SJSA1 (cell line): ENCODE measurements at places on chromosomes 12 and 14. TPM values are rescaled to one million over a fixed set of nuclear protein-coding genes. Genes with fewer than 3 reads are reported as not detected.

GRCh38 chr12:117521346-117521745 is 159.9 kb upstream of the NOS1 start:
- no peak for DNase-seq

The EML5 gene
- 0.03 TPM in 1 of 2 replicates, not detected in the other for total RNA-seq

DNA sequence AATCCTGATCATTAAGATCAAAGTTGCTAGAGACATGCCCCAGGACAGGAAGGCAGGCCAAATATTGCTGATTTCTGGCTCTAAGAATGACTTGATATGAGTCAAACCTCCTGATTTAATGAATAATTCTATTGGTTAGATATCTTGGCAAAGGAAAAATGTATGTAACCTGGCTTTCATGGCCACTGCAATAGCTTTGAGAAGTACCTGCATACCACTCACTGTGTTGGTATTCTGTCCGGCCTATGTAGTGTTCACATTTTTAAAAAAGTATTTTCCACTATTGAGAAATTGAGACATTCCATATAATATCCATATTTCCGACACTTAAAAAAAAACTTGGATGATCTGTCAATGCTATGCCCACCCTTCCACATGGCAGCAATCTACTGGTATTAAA is 283.1 kb upstream of the SOX5 start:
- DNase-seq = no peak

DNA sequence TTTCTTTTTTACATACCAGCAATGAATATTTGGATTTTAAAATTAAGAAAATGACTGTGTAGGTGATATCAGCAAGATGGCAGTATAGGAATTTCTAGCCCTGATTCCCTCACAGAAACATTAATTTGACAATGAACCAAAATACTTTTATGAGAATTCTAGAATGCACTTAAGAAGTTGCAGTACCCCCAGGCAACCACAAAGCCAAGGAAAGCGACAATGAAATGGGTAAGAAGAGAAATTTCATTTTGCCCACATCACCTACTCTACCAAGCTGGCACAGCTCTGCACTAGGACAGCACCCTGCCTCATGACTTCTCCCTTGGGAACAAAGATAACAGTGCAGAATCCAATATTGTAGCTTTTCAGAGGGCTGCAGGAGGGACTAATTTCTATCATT is 6.6 kb downstream of the OR9K2 start:
- DNase-seq = no peak

The SLC39A2 gene
- not detected in 2 replicates for total RNA-seq

DNA sequence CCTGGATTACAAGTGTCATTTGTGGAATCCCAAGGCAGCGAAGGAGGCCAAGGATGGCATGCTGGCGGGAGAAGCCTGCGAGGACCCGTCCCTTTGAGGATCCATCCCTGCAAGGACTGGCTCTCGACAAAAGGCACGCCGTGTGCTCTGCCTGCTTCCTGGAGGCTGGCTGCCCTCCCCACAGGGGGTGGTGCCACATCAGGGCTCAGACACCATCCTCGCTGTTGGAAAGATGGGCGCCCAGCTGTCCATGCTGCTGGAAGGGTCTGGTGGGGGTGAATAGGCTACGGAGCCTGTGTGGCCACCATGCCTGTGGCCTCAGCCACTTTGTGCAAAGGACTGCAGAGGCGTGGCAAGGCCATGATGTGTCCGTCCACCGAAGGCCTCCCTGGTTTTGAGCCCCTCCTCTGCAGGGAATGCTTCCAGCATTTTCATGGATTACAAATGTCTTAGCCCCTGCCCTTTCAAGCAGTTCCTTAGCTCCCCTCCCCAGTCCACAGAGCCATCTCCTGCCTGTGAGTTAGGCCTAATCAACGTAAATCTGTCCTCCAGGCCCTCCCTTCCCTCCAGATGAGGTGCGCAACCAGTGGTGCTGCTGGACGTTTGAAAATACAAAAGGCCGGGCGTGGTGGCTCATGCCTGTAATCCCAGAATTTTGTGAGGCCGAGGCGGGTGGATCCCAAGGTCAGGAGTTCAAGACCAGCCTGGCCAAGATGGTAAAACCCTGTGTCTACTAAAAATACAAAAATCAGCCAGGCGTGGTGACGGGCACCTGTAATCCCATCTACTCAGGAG is 22.1 kb downstream of the ZBTB42 start:
- DNase-seq = no peak

DNA sequence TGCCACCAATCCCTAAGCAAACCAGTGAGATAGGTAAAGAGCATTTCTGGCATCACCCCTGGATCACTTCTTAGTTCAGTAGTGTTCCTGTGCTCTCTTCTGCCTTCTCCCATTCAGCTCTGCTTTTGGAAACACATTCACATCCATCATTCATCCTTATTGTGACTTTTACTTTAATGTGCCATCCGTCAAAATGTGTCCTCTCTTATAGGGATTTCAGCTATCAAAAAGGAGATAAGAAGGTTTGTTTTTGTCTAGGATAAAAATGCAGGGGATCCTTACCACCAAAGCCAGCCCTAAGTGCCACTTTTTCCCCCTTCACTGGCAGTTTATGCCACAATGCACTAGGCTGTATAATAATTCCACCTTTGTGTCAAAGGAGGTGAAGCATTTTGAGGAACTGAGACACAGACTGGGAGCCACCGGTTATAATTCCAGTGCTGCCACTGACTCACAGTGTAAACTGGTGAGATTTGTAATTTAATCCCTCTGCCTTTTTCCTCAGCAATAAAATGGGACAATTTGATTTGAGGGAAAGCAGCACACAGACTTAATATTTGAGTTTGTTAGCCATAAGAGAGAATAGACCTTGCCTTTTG is 158.6 kb downstream of the PAX9 start:
- DNase-seq = no peak

The LRFN5 gene
- total RNA-seq = not detected in 2 replicates

The ARF3 gene
- total RNA-seq = 57.7 and 64.5 TPM in 2 replicates

The MYBPC1 gene
- 0.47 TPM in 1 of 2 replicates, not detected in the other for total RNA-seq

The CLEC4D gene
- not detected in 2 replicates for total RNA-seq

GRCh38 chr12:132458846-132459641 is 30.9 kb upstream of the FBRSL1 start:
- no peak for DNase-seq

The TAS2R30 gene
- 1.6 and 1.8 TPM in 2 replicates for total RNA-seq

The NXPH4 gene
- 0.13 TPM in 1 of 2 replicates, not detected in the other for total RNA-seq

DNA sequence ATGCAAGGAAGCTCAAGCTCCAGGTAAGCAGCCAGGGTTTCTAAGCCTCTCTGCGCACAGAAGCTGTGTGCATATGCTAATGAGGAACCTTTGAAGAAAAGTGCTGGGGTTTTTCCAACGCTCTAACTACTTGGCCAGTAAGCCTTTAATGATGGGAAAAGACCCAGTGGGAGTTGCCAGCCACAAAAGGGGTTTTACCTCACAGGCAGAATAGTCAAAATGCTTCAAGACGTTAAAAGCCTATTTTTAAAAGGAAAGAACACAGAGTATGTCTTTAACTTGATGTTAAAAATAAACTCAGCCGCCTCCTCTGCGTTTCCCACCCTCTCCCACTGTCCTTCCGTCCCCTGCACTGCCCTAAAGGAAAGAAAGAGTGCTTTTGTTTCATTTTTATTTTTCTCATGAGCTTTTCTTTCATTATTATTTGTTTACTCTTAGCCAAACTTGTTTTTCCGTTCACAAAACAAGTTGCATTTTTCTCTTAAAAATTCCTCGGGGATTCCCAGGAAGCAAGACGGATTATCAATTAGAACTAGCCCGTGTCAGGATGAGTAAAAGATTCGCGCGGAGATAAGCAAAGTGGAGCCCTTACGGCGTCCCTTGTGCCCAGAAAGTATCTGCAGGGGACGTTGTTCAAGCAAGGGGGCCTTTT is 209.8 kb upstream of the NUDT4 start:
- peak; percentile 18 for DNase-seq

GRCh38 chr12:74381958-74382357 is 155.7 kb upstream of the ATXN7L3B start:
- DNase-seq = no peak

GRCh38 chr12:84741031-84741430 is 171.6 kb downstream of the SLC6A15 start:
- no peak for DNase-seq

The PLCZ1 gene
- not detected in 2 replicates for total RNA-seq

DNA sequence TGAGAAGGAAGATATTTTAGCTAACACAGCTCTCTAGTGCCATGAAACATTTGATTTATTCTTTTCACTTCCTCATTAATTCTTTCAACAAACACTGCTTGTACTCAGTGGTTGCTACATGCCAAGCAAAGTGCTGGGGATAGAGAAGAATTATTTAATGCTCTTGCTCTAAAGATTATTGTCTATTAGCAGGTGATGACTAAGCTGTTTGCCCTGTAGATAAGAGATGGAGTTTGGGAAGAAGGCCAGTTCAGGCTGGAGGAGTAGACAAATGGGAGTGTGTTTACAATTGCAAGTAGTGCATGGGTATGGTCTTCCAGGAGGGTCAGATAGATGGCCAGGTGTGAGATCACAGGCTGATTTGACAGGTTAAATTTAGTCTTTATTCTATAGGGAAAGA is 99.8 kb upstream of the SEL1L start:
- no peak for DNase-seq
